NCI-H1417 (cell line): ENCODE measurements at places on chromosomes 2 and 18.
A peak's percentile ranks its signal among the peaks of the same experiment; 100 is the strongest.

DNA sequence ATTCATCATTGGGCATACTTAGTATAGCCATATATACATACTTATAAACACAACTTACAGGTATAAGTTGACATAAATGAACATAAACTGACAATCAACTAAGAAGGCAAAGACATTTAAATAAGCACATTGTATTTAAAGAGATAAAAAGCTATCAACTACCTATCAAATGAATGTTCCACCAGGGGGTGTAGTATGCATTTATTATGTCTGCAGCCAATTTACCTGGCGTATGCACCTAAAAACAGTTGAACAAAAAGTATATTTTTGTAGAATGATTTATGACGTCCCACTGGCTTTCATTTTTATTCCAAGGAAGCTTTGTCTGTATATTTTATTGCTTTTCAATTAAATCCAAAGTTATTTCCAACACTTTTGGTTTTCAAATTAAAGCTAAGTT is 323.5 kb downstream of the AFF3 start:
- DNase-seq: peak; percentile 4

DNA sequence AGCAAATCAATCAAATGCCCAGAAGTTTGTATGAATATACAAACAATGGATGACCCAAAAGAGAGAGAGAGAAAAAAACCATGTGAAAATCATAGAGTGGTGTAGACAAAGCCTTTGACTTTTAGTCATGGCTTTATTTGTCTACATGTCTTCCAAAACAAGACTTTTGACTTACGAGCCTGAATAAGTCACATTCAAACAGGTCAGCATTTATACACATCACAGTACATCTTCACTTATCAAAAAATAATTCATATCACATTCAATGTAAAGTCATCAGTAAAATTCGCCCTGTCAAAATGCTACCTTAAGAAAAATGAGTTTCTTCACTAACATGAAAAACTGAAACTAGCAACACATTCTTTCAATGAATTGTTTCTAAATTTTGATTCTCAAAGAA is 1.9 kb downstream of the IFIH1 start:
- no peak for DNase-seq

GRCh38 chr2:101204400-101205115 is 48.1 kb upstream of the CNOT11 start:
- DNase-seq: no peak

DNA sequence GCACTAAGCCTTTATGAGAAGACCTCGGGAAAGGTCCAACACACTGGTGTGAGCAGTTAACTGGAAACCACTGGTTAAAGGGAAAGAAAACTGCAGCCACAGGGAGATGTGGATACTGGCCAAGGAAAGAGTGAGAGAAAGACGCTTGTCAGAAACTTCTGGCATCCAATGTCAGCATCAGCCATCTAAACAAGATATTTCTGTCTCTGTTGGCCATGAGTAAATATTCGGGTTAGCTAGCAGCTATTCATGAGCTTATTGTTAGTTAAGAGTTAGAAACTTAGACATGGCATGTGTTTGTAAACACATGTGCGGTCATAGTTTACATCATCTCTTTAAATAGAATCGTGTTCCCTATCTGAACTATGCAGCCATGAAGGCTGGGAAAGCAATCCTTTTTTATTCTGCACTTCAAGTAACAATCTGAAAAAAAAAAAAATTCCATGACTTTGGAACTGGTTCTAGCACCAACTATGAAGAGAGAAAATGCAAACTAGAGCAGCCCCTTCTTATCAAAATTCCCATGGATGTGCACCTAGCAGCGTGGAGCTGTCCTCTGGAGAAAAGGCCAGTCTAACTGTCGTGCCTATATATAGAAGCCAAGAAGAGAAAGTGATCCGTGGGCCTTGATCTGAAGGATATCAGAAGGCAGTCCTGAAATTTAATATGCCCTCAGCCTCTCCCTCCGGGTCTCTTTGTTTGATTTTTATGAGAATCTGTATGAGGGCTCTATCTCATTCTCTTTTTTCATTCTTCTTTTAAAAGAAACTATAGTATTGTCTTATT is 84.0 kb upstream of the RFX8 start:
- no peak for DNase-seq

DNA sequence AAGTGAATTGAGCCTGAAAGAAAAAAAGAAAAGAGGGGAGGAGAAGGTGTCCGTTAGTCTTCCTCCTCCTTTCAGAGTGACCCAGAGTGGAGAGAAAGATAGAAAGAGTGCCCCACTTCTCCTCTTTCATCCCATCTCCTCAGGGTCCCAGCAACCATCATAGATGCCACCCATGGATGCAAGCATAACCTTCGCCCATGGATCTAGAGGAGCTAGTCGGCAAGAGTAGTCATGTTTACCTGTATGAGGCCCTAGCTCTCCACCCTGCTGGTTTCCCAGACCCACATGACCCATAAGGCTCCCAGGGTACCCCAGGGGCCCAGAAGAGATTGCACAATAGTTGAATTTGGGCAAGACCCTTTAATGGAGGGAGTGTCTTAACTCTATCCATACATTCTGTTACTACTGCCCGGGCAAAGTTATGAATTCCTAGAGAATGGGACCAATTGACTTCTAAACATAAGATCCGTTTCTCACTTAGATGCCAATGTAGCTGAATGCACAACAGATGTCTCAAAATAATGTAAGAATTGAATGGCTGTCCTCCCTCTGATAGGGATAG is 56.1 kb upstream of the CDCA7 start:
- DNase-seq: peak; percentile 4

- no peak for DNase-seq
Observed at GRCh38 chr2:143087033-143087432, 42.2 kb upstream of the ARHGAP15 start.

DNA sequence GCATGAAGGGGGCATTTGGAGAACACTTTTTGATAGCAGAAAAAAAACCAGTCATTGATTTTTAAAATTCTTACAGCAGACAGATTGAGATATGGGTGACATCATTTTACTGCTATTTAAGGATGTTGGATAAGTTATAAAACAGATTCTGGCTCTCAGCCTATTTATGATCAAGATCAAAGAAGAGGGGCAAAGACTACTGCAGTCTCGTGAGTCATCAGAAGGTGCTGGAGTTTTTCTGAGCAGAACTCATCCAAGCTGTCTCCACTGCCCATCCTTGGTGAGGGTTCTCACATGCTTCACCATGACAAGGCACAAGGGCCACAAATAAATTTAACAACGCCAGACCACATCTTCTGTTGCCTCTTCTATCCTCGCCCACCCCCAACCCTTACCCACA is 58.8 kb downstream of the ST6GAL2 start:
- DNase-seq: no peak

DNA sequence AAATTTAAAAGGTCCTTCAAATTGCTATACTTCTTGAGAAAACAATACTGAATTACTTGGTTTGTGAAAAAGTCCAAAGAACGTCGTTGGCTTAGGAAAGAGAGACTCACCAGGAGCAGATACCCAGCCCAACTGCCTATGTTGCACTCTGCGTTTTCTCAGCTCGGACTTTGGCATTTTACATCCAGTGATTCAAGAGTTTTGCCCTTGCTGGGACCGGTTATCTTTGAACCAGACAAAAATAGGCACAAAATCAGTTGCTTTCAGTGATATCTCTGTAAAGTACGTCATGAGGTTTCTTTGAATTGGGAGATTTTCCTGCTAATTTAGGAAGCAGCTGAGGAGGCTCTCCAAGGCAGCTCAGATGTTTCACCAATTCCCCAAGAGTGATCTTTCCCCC is 29.3 kb downstream of the FHOD3 start:
- no peak for DNase-seq

DNA sequence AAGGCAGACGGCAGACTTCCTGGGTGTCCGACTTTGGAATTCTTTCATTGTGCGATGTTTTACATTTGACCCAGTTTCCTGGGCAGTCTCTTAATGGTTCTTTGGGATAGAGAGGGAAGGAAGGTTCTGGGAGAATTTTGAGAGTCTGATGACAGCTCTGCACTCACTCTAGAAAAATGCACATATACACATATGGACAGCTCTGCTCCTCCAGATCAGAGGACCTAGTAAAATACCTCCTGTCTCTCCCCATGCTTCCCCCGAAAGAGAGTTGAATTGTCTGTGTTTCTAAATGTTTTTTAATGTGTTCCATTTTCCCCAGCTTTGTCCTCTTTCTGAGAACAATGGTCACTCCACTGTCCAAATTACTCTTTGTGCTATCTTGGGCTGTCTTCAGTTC is 102.0 kb upstream of the CXCR4 start:
- DNase-seq: no peak

GRCh38 chr2:74496997-74497776 is 2.2 kb downstream of the LBX2 start:
- no peak for DNase-seq

- DNase-seq: no peak
Observed at GRCh38 chr2:119937680-119938079, 75.2 kb upstream of the EPB41L5 start.

DNA sequence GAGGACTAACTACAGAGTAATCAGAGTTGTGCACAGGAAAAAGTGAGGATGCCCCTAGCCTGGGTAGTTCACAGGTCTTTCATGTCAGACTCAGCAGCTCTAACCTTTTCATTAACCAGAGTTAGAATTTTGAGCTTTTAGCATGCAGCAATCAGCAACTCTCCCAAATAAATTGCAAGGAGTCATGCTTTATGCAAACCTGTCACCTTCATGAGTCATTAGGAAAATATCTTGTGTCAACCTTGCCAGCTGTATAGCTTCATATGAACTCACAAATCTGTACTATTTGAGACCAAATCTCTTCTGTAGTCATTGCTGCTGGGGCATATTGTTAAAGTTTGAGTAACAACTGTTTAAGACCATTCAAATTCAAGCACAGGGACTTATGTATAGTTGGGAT is 382.3 kb upstream of the NT5C1B start:
- DNase-seq: no peak

DNA sequence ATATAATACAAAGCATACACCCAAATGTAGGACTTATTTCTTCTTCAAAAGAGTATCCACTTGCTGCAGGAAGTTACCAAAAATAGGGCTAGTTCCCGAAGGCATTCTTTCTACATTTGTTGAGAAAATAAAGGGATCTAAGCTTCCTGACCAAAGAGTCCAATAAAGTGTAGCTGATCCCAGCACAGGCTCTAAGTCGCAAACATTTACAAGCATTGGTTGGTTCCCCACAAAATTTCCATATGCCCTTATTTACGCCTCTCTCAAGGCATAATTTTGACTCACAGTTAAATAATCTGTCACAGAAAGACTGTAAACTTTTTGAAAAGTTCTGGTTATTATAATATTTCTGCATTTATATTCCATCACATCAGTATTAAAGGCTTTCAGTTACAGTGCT is 1520.1 kb upstream of the ZEB2 start:
- DNase-seq: no peak

GRCh38 chr2:220185766-220186305 is 558.4 kb downstream of the SLC4A3 start:
- no peak for DNase-seq

GRCh38 chr18:74963820-74964446 is 245.0 kb downstream of the PTGR3 start:
- DNase-seq: peak; percentile 38

- DNase-seq: no peak
Observed at GRCh38 chr18:26621161-26622026, 73.0 kb upstream of the KCTD1 start.

GRCh38 chr2:20217041-20217970 is 7.6 kb downstream of the SDC1 start:
- no peak for DNase-seq

DNA sequence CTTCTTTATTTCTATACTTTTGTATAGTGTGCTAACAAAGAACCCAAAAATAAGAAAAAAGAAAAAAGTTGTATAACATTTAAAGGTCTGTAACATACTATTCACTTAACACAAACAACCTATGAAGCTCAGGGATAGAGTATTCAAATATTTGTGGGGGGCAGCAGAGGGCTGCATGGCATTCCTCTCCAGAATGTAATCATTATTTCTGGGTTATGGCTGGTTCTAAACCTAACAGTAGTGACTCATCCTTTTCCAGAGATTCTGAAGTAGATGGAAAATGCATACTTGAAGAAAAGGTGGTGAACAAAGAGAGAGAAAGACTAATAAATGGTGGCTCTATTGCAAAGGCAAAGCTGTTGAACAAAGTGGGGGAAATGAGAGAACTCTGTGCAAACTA is 249.4 kb downstream of the NRXN1 start:
- no peak for DNase-seq

DNA sequence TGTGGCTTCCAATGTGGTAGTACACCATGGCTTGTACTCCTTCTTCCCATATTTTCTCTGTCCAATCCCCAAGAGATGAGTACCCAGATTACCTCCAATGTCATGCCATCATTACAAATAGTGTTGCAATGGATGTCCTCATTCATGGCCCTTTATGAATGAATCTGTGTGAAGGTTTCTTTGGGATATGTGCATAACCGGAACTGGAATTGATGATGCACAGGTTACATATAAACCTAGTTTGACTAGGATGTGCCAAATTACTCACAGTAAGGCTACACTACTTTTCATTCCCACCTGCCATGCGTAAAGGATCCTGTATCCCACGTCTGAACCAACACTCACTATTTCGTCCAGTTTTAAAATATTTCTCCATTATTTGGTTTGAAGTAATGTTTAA is 173.9 kb upstream of the CXCR4 start:
- no peak for DNase-seq

DNA sequence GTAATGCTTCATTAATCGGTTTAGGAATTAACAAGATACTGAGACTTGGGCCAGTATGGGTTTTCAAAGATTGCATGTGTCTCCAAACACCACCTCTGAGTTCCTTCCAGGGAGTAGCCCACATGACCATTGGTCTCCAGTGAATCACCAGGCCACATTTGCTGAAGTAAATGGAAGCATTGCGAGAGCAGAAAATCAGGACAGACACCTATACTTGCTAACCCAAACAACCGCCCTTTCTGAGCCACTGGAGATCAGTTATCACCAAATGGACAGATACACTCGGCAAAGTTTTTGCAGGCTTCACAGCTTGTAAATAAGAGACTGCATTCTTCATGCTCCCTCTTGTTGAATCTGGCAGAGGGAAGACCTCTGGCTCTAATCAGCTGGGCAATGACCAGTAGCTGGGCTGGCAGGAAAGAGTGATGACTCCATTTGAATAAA is 40.9 kb downstream of the GATA6 start:
- DNase-seq: no peak
